IMR-90 (cell line): ENCODE measurements at places on chromosomes 6 and 20. TPM values are rescaled to one million over a fixed set of nuclear protein-coding genes. Genes with fewer than 3 reads are reported as not detected.

DNA sequence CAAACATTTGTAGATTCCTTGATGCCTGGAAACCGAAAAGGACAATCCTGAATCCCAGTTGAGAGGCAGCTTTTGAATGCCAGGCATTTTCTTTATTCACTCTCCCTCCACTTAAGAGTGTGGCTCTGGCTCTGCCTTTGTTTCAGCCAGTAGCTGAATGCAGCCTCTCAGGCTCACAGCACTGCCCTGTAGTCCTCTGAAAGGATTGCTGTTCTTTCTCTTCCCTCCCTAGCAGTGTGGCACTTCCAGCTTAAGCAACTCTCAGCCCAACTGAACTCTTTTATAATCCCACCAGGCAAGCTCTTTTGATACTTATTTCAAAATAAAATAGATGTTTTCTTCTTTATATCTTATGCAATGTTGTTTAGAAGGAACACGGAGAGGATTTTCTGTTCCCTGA is 415.6 kb downstream of the GJA1 start:
- peak; percentile 17 for DNase-seq

DNA sequence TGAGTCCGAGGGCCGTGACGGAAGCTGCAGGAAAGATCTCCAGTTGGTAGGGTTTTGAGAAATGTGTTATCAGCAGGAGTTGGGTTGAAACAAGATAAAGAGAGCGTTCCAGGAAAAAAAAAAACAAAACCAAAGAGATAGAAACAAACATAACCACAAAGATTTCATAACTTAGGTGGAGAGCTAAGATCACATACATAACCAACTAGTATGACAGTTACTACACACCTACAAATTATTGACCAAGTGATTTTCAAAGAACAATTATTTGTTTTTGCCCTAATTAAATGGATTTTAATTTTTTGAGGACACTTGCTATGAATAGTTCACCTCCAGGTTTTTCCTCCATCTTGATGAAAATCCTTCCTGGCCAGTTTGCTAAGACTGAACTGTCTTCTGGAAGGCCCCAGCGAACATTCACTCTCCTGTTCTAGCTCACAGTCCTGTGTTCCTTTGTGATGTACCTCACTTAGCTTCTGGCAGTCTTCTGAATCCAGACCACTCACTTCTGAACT is 69.4 kb downstream of the SNX9 start:
- DNase-seq = no peak

- no peak for DNase-seq
These were observed 8.9 kb upstream of the CDSN start for GRCh38 chr6:31129130-31129529.

DNA sequence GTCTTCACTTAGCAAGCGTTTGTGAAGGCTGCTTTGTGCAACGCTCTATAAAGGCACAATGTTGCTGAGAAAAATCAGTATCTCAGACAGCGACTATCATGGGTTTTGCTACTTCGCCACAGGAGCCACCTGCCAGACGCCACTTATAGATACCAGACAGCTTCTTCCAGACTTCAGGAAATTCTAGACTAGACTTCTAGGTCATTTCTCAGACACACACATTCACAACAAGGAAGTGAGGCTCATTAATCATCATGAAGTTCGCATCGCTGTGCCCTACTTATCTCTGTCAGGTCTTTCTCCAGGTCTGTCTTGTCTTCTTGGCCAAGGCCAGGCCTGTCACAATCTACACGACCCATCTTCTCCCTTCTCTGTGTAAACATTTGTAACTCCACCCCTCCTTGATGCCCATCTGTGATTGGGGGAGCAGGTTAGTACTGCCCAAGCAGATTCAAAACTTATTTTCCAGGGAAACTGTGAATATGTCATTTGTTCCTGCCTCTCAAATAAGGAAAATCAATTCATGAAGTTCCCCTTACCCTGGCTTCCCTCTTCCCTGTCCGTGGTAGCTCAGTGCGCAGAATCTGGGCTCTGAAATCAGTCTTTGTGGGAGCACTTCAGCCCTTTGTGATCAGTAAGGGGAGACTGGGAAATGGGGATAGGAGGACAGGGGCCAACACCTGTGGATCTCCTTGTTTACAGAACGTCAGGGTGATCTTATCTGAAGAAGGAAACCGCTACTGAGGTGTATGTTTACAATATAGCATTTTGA is 115.5 kb downstream of the TNFAIP3 start:
- DNase-seq = no peak

DNA sequence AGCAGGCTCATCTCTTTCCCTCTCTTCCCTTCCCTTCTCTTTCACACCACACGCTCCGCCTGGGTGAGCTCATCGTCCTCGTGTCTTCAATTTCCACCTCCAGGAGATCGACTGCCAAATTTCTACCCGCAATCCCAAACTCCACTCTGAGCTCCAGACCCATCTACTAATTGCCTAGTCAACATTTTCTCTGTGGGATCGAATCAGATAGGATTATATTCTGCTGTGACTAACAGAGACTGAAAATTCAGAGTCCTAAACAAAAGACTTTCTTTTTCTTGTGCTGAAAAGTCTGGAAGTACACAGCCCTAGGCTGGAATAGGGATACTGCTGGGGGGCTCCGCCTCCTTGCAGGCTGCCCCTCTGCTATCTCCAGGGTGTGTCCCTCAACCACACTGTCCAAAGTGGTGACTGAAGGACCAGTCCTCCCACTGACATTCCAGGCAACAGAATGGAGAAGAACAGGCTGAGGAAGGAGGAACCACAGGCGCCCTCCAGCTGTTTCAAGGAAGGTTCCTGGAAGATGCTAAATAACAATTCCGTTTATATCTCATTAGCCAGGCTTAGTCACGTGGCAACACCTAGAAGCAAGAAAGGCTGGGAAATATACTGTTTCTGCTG is 5.0 kb upstream of the HSPA12B start:
- DNase-seq = peak; percentile 15

DNA sequence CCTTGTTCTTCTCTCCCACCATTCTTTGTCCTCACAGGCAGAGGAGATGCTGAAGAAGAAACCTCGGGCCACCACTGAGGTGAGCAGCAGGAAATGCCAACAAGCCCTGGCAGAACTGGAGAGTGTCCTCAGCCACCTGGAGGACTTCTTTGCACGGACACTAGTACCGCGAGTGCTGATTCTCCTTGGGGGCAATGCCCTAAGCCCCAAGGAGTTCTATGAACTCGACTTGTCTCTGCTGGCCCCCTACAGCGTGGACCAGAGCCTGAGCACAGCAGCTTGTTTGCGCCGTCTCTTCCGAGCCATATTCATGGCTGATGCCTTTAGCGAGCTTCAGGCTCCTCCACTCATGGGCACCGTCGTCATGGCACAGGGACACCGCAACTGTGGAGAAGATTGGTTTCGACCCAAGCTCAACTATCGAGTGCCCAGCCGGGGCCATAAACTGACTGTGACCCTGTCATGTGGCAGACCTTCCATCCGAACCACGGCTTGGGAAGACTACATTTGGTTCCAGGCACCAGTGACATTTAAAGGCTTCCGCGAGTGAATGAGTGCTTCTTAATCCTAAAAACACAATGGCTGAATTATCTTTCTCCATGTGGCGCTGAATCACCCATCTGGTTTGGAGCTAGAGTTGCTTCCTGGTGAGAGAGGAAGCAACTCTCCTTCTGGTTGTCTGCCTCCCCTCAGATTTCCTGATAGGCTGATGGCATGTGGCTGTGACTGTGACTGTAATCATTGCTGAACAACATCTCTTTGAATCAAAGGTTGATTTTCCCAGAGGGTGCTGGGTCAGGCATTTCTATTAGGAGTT is 4.6 kb downstream of the MAD2L1BP start:
- no peak for DNase-seq

GRCh38 chr20:2729791-2730190 is 37.2 kb downstream of the EBF4 start:
- peak; percentile 6 for DNase-seq

GRCh38 chr6:11782524-11782923 is 3.9 kb upstream of the ADTRP start:
- DNase-seq = no peak

DNA sequence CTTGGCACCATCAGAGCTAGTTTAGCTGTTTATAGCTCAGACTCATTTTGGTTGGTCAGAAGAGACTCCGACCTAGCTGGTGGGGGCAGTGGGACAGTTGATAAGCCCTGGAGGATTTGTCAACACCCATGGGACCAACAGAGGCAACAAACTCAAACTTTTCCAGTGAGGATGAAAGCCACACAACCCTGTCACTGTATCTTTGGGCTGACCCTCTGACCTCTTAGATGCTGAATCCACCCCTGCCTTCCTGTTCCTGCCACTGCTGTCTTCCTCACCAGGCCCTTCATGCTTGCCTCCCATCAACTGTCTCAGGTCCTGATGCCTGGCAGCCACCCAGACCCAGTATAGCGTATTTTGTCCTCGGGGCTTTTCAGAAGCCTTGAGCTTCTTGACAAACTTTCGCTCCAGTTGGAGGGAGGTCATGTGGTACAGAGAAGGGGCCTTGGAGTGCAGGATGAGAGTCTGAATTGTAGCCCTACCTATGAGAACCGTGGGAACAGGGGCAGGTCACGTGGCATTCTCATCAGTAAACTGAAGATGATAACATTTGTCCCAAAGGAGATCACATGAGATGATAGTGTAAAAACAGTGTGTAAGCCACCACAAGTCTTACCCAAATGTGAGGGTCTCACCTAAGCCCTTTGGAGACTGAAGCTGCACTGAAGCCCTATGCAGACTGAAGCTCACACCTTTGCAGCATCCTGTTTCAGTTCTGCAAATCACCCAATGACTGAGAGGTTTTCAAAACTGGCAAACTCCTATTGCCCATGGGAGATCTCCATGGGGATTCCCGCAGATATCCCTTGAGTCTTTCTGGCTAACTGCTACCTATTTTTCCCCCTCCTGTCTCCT is 72.0 kb upstream of the F13A1 start:
- DNase-seq = no peak

DNA sequence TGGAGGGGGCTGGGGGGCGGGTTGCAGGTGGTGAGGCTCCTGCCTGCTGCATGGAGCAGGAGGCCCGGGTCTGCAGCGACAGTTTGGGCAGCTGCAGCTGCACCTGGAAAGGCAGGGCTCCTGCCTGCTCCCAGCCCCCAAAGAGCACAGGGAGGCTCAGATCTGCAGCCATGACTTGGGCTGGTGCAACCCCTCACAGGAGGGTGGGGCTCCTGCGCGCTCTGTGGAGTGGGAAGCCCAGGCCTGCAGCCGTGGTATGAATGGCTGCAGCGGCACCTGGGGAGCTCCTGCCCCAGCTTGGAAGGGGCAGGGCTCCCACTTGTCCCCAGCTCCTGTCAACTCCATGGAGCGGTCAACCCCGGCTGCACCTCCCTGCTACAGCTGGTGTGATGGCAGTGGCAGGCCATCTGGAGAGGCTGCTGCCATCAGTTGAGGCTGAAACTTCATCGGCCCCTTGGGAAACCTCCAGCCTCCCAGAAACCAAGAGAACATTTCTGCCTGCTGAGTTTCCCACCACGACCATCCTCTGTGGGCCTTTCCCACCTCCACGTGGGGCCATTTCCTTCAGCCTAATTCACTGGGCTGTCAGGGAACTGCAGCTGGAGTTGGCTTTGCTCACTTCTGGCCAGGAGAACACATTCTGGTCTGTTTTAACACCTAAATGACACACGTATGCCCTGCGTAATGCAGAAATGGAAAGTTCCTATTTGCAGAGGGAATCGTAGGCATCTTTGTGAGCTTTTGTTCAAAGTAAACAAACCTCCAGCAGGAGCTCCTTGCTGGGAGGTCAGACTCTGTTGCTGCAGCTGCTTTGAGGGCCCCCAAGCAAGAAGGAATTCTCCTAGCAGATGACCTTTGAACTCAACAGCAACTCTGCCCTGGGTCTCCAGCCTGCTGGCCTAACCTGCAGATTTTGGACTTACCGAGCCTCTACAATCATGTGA is 429.0 kb downstream of the PREX1 start:
- DNase-seq = no peak

GRCh38 chr6:12361042-12361765 is 71.0 kb downstream of the EDN1 start:
- no peak for DNase-seq

- DNase-seq = no peak
These were observed 77.7 kb downstream of the ANKRD60 start for GRCh38 chr20:58150772-58151171.

- DNase-seq = no peak
These were observed 32.9 kb downstream of the GCM1 start for GRCh38 chr6:53115741-53116140.

- no peak for DNase-seq
These were observed 69.2 kb downstream of the BFSP1 start for GRCh38 chr20:17461941-17462340.

- peak; percentile 89 for DNase-seq
These were observed 26.5 kb upstream of the RNF24 start for GRCh38 chr20:4041748-4042411.

GRCh38 chr6:170175644-170176135 is 115.2 kb downstream of the DLL1 start:
- no peak for DNase-seq

DNA sequence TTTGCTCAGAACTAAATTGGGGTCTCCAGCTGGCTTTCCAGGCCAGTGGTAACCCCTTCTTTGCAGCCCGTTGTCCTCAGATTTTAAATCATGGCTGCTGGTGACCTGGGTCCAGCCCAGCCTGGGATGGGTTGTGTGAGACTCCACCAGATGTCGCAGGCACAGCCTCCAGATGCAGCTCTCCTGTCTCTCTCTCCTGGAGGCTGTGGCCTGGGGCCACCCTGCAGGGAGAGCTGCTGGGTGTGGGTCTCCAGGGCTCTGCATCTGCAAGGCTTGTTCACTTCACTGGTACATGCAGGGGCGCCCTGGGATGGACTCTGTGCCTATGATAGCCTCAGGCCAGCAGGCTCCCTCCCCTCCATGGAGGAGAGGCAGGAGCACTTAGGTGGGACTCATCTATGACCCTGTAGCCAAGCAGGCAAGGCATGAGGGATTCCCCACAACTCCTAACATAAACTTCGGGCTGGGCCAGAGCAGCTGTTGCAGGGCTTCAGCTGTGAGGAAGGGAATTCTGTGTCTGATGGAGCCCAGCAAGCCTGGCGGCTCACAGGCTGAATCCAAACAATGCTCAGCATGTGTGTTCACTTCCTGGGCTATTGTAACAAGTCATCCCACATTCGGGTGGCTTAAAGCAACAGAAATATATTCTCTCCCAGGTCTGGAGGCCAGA is 94.7 kb upstream of the NXT1 start:
- DNase-seq = peak; percentile 83

GRCh38 chr6:137013031-137013430 is 31.7 kb downstream of the IL20RA start:
- no peak for DNase-seq

- DNase-seq = peak; percentile 17
These were observed 131.6 kb upstream of the ID4 start for GRCh38 chr6:19705606-19706005.

DNA sequence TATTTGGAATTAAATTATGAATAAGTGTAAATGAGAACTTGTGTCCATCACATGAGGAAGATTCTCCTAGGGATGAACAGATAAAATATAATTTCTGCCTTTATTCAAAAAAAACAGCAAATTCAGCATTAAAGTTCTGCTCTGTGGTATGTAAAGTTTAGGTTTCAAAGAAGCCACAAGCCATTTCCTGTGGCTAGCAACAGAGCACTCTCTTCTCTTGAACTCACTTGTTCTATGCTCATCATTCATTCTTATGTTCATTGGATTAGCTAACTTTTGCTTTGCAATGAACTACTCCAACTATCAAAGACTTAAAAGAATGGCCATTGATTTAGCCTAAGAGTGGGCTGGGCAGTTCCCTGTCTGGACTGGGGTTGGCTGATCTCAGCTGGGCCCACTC is 20.8 kb upstream of the SNRPB2 start:
- no peak for DNase-seq

Gene RAET1G
- 3.6 and 4.2 TPM in 2 replicates for polyA plus RNA-seq

Gene SAMD3
- polyA plus RNA-seq = 3.6 and 3.9 TPM in 2 replicates

Gene PTCRA
- polyA plus RNA-seq = not detected in 2 replicates

Gene CYP39A1
- polyA plus RNA-seq = 0.03 TPM in 1 of 2 replicates, not detected in the other

Gene ARFGEF3
- polyA plus RNA-seq = 0.01 and 0.02 TPM in 2 replicates

Gene PRDM13
- not detected in 2 replicates for polyA plus RNA-seq

Gene SNAP25
- polyA plus RNA-seq = 2.0 and 2.8 TPM in 2 replicates

Gene SIRPB2
- not detected in 2 replicates for polyA plus RNA-seq

Gene ASF1A
- 7.2 and 10.1 TPM in 2 replicates for polyA plus RNA-seq

Gene OARD1
- polyA plus RNA-seq = 4.6 and 5.5 TPM in 2 replicates

Gene LY6G6C
- not detected in 2 replicates for polyA plus RNA-seq
